ENCODE measurements at places on chromosomes 16 and 17.

GRCh38 chr16:81720973-81721906 is 57.9 kb upstream of the PLCG2 start:
- peak; percentile 18 for DNase-seq

GRCh38 chr16:66580605-66581209 is 1.4 kb downstream of the CMTM2 start:
- DNase-seq = peak; percentile 80

GRCh38 chr17:83010206-83011200 is 68.9 kb upstream of the METRNL start:
- no peak for DNase-seq

GRCh38 chr17:52027620-52028295 is 130.8 kb downstream of the CA10 start:
- DNase-seq = no peak

GRCh38 chr16:75632857-75633256 is 9.8 kb upstream of the ADAT1 start:
- DNase-seq = no peak

DNA sequence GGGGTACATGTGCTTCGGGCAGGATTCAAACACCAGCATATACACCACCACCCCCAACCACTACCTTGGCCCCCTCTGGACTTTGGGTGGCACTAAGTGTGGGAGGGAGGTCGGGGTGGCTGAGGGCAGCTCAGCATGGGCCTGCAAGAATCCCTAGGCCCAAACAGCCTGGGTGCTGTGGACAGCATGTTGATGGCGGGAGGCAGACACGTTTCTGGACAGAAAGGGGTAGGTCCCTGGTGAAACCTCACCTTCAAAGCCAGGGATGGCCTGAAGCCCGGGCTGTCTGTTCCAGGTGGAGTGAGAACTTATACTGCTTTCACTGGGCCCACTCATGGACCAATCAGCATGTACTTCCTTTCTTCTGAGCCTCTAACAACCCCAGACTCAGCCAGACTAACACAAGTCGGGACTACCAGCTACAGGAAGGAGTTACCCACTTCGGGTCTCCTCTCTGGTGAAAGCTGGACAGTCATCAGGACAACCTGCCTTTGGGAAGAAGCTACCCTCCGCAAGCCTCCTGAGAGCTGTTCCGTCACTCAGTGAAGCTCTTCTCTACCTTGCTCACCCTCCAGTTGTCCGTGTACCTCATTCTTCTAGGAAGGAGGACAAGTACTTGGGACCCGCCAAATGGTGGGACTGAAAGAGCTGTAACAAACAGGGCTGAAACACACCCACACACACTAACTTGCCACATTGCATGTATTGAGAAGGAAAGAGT is 203.0 kb downstream of the CPPED1 start:
- no peak for DNase-seq

- DNase-seq = peak; percentile 70
These were observed 40.5 kb downstream of the LCMT1 start for GRCh38 chr16:25151996-25152395.

DNA sequence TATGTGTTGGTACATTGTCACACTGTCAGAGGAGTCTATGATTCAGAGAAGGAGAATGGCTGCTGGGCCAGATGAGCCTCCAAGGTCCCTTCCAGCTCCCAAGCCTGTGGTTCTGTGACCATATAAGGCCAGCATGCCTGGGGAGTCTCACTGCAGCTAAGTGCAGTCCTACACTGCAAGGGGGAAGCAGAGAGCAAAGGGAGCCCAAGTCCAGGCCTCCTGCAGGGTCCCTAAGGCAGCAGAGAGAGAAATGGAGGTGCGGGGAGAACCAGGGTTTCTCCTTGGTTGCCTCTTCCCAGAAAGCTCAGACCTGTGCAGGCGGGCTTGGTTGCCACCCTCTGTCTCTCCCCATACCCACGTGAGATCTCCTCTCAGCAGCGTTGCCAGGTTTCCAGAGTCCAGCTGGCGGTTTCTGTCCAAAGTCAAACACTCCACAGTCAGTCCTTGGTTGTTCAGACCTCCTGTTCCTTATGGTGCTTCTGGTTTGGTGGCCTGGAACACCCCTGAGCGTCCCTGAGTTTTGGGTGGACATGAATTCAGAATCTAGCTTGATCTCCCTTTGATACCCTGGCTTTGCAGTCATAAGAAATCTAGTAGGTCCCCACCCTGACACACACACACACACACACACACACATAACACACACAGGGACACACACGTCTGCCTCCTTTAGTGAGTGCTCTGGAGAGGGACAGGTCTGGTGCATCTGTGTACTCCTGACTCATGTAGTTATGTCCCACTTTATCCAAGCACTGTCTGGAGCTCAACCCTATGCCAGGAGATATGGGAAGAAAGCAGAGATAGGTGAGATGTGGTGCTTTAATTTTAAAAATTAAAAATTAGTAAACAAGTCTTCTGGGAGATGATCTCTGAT is 78.8 kb downstream of the GNAO1 start:
- DNase-seq = peak; percentile 22

DNA sequence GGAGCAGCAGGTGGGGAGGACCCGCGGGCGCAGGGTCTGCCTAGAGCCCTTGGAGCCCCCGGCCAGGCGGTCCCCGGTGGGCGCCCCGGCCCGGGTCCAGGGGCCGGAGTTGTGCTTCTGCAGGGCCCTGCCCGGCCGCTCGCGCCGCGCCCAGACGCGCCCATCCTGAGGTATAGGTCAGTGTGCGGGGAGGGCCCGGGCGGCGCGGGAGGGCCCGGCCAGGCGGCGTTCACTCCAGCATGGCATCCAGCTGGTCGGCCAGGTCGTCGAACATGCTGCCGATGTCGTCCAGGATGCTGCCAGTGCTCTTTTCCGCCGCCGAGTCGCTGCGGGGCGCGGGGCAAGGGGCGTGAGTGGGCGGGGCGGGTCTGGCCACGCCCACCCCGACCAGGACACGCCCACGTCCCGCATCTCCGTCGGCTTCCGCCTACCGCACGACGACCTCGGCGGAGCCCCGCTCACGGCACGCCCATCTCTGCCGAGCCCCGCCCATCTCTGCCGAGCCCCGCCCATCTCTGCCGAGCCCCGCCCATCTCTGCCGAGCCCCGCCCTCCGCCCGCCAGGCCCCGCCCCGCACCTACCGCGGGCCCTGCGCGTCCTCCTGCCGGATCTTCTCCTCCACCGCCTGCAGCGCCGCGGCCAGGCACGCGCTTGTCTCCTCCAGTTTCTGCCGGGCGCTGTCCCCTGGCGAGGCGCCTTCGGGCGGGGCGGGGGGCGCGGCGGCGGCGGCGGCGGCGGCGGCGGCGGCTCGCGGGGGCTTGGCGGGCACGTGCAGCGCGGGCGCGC is 17.9 kb downstream of the CASKIN1 start:
- no peak for DNase-seq

- no peak for DNase-seq
These were observed 592 bp downstream of the GCSH start for GRCh38 chr16:81095653-81095952.

DNA sequence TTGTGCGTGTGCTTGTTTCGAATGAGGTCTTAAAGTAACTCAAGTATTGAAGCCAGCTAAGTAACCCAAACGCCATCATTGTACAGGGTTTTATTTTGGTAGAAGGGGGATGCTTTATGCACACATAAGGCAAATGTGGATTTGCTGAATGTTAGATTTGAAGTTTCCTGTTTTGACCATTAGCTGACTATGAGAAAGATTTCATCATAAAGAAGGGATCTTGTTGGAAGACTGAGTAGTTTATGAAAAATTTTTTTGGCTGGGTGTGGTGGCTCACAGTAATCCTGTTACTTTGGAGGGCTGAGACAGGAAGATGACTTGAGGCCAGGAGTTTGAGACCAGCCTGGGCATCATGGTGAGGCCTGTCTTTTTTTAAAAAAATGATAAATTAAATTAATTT is 10.0 kb upstream of the ZFP3 start:
- DNase-seq = peak; percentile 23

GRCh38 chr16:57072616-57073275 is 19.6 kb upstream of the CPNE2 start:
- DNase-seq = no peak

- DNase-seq = no peak
These were observed 706 bp downstream of the C16orf95 start for GRCh38 chr16:87316450-87316922.

DNA sequence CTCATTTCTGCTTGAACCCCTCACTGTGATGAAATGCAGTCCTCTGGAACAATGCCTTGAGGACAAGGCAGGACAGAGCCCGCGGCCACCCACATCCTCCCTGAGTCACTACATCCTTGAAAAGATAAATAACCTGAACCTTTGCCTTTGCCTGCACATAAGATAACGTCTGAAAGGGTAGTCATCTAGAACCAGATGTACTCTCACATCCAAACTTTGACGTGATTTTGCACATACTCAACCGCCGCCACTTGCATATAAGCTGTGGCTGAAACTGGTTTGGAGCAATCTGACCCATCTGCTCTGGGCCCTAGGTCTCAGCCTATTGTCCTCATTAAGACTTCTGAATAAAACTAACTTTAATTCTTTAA is 252.1 kb downstream of the PHKB start:
- peak; percentile 71 for DNase-seq
